ENCODE measurements at places on chromosomes 2 and 18.

DNA sequence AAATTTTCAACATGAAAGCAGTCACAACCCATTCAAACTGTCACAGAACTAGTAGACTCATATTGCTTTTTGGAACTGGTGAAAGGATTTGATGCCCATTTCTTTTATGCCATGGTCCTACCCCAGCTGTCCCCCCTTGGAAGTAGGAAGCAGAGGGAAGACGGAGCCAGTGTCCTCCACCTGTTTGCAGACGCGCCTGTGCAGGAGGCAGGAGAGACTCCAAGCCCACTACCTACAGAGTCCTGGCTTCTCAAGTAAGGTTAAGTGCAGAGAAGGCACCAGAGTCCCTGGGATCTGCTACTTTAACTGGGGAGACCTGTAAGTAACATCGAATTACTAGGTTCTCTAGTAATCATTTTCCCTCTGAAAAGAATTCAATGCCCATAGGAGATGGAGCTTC, 32.7 kb upstream of the DNMT3A start:
- peak; percentile 1 for DNase-seq

- DNase-seq, result no peak
Measured at GRCh38 chr2:183359867-183360266, 235.6 kb downstream of the NUP35 start.

- DNase-seq, result no peak
Measured at GRCh38 chr2:240819858-240820606, at the start of gene KIF1A. Gene KIF1A, minus strand, starts transcription at chr2:240820219. Its CDS starts 22,467 bp downstream, at chr2:240797752.

GRCh38 chr18:79554945-79555645, 124.5 kb upstream of the CTDP1 start:
- no peak for DNase-seq

- DNase-seq, result no peak
Measured at GRCh38 chr2:236452238-236452637, 117.4 kb upstream of the ACKR3 start.

- DNase-seq, result no peak
Measured at GRCh38 chr2:19667536-19667949, 234.2 kb downstream of the TTC32 start.

GRCh38 chr2:29726976-29727375, 194.4 kb downstream of the ALK start:
- no peak for DNase-seq

DNA sequence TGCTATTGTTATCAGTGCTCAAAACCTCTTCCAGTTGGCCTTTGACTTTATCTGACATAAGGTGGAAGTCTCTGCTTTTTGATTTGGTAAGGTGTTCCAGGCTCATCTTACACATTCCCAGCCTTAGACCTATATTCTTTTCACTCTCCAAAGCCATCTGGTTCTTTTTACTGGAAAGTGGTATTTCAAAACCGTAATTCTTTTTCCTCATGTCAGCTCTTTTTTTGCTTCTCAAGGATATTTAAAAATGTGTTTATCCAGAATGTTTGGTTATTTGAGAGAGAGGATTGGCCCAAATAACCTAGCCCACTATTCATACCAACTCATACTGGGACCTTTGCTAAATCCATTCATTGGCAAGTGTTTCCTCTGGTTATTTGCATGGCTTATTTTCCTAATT, 411.2 kb upstream of the PIK3C3 start:
- DNase-seq, result no peak

GRCh38 chr2:229416116-229416694, 145.1 kb upstream of the PID1 start:
- no peak for DNase-seq

DNA sequence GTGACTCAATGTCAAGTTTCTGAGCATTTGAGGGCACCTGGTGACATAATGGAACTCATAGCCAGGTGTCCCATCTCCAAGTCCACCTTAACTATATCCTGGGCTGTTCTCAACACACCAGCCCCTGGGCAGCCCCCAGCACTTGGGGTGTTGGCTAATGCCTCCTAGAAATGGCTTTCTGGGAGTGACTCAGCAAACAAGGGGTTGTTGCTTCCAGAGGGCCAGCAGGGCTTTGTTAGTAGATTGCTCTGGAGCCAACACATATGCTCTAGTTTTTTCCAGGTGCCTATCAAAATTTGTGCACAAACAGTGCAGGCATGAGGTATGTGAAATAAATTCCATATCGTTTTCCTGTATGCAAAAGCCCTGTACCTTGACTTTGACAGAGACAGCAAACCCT, 448.4 kb downstream of the SLC4A3 start:
- DNase-seq, result no peak

- DNase-seq, result no peak
Measured at GRCh38 chr18:35144698-35145097, 96.1 kb upstream of the ZNF397 start.

Measured in activated B cell treated with CpG ODN at 0.5 μM for 24 hours (primary cell).